Pulmonary artery endothelial cell (primary cell): ENCODE measurements at places on chromosomes 2 and 18.

DNA sequence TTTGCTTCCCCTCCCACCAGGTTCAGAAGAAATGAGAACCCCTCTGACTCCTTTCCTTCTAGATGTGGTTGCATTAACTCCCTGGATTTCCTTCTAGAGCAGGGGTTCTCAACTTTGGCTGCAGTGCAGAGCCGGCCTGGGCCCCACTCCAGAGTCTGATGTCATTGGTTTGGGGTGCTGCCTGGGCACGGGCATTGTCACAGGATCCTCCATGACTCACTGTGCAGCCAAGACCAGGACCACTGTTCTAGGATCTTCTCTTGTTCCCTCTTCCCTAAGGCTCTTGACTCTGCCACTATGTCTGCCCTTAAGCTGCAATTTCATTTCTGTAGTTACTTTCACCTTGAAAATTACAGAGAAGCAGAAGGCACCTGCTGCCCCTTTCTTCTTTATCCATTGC, 31.8 kb downstream of the TBC1D8 start:
- DNase-seq = no peak

- DNase-seq = no peak
Observed at GRCh38 chr2:196989496-196989895, 63.0 kb upstream of the PGAP1 start.

GRCh38 chr2:213991453-213992108, 419.3 kb upstream of the VWC2L start:
- DNase-seq = no peak

- no peak for DNase-seq
Observed at GRCh38 chr2:39512941-39513340, 75.9 kb upstream of the MAP4K3 start.
